ENCODE measurements at places on chromosomes 12 and 14. TPM values are rescaled to one million over a fixed set of nuclear protein-coding genes. Genes with fewer than 3 reads are reported as not detected.

GRCh38 chr14:104442631-104443390, 136.8 kb upstream of the C14orf180 start:
- DNase-seq, result no peak

GRCh38 chr12:46914336-46914735, 88.5 kb upstream of the SLC38A4 start:
- no peak for DNase-seq

DNA sequence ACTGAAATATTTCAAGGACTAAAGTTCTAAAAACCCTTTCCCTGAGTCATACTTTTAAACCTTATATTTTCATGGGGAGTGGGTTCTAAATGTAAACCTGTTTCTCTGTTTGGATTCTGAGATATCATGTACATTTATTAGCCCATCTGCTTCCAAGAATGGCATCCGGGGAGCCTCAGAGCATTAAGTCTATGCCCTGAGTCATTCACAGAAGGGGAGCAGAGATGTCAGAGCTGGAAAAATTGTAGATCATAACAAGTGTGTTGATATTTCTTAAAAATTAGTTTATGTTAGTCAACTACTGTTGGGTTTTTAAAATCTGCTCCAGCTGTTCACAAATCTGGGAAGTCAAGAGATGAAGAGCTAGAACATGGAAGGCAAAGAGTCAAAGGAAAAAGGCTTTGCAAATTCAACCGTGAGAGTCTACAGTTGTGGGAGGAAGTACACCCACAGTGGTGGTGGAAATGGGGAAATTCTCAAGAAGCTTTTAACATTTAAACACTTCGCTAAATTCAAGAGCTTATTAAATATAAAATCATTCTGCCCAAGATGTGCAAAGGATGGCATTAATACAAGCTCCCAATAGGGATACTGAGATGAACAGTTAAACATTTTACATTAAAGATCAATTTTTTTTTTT, 70.5 kb upstream of the FLRT2 start:
- DNase-seq, result no peak

- no peak for DNase-seq
Measured at GRCh38 chr12:108338915-108339657, at the start of gene CMKLR1. Gene CMKLR1, minus strand, starts transcription at chr12:108339311. Its CDS starts 45,720 bp downstream, at chr12:108293591.

DNA sequence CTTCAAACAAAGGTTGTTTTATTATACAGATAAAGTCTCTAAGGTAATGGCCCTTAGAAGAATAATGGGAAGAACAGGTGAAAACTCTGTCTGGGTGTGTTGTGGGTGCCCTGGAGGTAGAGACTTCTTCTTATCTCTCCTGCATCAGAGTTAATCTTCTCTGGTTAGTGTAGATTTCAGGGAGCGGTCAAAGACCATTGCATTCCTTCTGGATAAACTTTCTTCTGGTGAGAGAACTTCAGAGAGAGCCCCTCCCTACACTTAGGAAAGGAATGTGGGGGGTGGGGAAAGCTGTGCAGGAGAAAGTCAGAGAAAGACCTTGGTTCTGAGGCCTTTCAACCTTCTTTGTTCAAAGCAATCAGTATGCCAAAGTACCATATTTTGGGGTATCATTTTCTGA, 658.5 kb downstream of the DIO2 start:
- DNase-seq, result no peak

DNA sequence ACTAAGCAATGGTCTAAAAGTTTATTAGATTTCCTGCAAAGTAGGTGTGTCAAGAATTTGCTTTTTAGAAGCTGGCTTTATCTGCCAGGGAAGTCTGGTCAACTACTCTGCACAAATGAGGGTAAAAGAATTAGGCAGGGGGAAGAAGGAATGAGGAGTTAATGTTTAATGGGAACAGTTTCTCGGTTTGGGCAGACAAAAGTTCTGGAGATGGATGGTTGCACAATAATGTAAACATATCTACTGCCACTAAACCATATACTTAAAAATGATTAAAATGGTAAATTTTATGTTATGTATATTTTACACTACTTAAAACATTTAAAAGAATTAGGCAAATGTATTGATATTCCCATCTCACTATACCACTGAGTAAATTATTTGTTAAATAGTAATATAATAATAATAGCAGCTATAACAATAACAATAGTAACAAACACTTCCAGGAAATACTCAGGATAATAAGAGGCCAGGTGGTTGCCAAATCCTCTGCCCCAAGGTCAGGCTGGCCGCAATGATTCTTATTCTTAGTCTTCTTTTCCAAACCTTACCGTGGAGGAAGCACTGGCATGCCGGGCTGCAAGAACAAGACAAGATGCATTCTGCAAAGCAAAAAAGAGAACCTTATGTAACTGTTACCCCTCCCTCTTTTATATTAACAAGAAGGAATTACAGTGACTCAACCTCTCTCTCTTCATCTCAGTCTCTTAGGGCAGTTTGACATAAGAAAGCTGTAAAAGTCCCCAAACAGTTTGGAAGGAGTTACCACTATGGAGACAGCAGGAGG, 13.9 kb downstream of the CS start:
- DNase-seq, result no peak

GRCh38 chr14:81455390-81455789, 55.3 kb upstream of the STON2 start:
- DNase-seq, result no peak

DNA sequence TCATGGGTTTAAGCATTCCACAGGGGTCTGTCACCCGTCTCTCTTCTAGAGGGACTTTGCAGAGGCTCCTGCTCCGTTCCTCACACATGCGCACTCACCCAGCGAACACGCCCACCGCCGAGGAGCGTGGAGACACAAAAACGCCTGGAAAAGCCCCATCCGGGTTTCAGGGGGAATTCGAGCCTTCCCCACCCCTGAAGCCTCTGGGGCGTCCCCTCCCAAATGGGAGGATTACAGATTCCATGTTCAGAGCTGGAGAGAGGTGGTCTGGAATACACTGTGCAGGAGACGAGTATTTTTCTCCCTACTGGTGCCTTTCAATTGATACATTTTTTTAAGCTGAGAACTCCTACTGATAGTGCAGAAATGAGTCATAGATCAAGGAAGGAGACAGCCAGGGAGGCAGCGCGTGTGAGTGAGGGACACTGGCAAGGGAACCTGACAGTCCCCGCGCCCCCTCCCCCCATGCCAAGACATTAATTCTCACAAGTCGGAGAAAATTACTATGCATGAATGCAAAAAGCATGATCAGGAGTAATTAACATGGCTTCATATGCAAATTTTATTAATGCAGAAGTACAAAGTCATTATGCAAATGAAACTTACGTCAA, 36.9 kb downstream of the BCL11B start:
- DNase-seq, result no peak

- no peak for DNase-seq
Measured at GRCh38 chr14:73457041-73457923, 1.1 kb downstream of the NUMB start.

DNA sequence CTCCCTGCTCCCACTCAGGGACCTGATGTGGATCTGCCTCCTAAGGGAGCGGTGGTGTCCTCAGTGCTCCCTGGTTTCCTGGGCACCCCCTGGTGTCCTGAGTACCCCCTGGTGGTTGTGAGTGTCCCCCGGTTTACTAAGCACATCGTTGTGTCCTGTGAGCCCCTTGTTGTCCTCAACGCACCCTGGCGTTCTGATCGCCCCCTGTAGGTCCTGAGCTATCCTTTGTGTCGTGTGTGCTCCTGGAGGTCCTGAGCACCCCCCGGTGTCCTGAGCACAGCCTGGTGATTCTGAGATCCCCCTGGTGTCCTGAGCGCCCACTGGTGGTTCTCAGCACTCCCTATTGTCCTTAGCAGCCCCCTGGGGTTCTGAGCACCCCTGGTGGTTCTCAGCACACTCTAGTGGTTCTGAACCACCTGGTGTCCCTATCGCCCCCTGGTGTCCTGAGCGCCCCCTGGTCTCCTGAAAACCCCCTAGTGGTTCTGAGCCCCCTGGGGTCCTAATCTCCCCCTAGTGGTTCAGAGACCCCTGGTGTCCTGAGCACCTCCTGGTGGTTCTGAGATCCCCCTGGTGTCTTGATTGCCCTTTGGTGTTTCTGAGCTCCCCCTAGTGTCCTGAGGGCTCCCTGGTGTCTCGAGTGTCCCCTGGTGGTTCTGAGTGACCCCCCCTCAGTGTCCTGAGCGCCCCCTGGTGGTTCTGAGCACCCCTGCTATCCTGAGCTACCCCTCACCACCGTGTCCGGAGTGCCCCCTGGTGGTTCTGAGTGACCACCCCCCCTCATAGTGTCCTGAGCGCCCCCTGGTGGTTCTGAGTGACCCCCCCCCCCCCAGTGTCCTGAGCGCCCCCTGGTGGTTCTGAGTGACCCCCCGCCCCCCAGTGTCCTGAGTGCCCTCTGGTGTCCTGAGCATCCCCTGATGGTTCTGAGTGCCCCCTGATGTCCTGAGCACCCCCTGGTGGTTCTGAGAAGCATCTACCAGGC, 615.1 kb downstream of the TMEM121 start:
- DNase-seq, result no peak

- no peak for DNase-seq
Measured at GRCh38 chr12:46332260-46332659, 40.3 kb downstream of the SLC38A2 start.

DNA sequence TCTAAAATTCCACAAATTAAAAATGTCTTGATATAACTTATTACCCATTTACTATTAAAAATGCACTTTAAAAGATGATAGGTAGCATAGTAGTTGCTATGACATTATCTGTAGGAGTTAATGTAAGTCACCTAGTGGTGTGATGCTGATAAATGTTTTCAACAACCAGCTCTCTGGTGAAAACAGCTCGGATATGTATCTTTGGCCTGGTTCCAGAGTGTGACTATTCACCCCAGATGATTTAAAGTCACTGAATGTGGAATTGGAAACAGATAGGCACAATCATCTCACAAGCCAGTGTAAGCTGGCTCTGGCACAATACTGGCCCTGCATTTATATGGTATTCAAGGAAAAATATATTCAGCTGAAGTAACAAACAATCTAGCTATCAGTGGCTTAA, 9.2 kb upstream of the CCDC196 start:
- no peak for DNase-seq

DNA sequence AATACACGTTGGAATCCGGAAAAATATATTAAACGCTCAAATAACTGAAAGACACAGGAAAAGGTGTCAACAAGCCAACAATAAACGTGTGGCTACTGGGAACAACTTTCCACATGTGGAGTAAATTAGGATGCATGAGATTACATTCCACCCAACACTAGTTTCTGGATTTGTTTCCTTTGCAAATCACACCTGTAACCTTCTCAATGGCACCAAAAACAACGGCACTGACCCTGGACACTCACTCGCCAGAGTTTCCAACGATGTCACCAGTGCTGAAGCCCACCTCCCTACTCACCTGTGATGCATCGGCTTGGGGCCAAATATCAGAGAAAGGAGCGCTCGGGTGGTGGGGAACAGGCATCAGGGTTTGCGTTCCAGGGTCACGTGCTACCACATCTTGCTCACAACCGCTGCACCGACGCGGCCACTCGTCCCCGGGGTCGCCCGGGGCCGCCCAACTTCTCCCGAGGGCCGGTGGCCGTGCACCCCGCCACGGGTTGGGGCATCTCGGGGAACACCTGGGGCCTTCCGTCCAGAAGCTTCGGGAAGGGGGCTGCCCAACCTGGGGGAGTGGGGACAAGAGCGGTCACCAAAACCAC, 629 bp downstream of the PRDM4 start:
- DNase-seq, result no peak

DNA sequence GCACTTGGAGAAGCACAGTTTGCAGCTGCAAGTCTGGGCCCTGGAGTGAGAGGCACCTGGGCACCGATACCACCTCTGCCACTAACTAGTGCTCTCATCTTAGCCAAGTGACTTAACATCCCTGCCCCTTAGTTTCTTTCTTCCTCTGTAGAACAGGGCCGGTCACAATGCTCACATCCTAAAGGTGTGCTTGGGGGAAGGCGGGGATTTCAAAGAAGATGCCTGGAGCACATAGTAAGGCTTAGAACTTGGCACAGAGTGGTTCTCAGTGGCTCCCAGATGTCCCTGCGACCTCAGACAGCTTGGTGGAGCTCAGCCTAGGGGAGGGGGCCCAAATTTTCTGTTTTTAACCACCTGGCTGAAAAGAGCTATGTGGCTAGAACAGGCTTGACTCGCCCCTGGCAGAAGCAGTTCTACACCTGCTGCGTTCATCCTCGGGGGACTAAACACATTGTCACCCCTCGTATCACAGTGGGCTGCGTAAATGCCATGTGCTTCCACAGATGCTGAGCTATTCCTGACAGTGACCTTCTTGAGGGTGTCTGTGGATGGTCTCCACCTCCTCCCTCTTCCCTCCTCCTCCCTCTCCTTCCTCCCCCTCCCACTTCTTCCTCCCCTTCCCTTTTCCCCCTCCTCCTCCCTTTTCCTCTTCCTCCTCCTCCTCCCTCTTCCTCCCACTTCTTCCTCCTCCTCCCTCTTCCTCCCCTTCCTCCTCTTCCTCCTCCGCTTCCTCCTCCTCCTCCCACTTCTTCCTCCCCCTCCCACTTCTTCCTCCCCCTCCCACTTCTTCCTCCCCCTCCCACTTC, 112.1 kb downstream of the PHETA1 start:
- no peak for DNase-seq

DNA sequence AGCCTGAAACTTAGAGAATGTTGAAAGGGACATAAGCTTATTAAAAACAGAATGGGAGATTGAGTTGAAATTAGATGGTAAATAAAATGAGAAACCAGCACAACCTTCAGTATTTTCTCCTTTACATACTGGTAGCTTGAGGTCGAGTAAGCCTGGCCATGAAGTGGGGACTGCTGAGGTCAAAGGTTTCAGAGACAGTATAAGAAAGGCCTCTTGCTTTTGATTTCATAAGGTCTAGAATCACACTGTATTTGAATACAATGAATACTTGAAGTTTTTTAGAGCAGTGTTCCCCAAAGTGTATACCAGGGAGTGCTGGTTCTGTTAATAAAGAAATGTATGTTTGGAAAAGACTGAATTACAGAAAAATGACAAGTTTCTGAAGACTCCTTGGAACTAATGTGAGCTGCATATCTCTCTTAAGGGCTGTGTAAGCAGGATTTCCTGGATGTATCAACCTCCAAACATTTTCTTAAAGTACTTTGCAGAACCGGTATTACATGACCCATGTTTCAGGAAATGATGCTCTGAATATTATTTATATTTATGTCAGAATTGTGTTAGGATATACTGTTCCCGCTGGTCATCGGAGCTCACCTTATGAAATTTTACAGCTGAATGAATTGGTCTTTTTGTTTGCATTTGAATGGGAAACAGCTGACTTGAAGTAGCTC, 85.0 kb downstream of the AKAP6 start:
- DNase-seq, result no peak

DNA sequence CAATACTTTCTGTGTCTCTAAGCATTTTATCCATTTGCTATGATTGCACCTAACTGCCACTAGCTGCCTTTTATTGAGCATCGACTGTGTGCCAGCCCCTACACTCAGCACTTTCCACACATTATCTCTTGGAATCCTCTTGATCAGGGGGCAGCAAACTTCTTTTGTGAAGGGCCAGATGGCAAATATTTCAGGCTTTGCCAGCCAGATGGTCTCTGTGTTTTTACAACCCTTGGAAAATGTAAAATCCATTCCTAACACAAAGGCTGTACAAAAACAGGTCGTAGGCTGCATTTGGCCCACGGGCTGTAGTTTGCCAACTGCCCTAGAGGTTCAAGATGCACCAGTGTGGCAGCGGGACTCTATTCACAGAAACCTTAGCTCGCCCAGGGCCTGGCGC, 19.5 kb downstream of the FOXN4 start:
- no peak for DNase-seq

The ANKRD33 gene
- not detected for total RNA-seq

The CYP46A1 gene
- 1.3 TPM for total RNA-seq
